ENCODE measurements at places on chromosomes 12 and 14.

DNA sequence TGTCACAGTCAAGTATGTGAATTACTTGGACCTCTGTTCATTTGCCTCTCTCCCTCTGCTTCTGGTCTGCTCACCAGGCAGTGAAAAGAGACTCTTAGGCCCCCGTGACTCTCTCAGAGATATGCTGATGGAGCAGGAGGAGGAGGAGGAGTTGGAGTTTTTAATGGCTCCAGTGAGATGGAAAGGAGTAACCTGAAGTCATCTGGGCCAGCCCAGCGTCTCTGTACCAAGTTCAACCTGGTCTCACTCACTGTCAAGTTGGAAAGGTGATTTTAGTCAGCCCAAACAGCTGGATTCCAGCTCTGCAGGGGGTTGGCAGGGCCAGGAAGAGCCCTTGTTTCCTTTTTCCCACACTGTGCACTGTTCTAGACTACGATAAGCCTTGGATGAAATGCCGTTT is 48.6 kb downstream of the SH2B3 start:
- DNase-seq = no peak

- no peak for DNase-seq
Observed at GRCh38 chr12:50925342-50925651, 27.0 kb upstream of the HIGD1C start.

DNA sequence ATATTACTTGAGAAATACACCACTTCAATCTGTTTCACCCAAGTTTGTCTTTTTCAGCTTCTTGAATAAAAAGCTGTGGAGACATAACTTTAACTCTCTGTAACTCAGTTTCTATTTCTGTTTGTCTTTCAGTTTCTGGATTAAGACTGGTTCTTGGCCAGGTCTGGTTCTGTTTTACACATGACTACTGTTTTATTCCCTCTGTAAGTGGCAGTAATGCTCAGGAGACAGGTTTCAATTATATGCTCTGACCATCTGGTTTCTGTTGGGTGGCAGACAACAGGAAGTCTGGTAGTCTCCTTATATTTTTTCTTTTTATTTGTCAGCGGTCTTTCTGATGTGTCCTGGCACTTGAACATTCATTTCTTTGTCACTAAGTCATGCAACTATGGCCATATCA is 102.9 kb downstream of the RPS29 start:
- DNase-seq = no peak

DNA sequence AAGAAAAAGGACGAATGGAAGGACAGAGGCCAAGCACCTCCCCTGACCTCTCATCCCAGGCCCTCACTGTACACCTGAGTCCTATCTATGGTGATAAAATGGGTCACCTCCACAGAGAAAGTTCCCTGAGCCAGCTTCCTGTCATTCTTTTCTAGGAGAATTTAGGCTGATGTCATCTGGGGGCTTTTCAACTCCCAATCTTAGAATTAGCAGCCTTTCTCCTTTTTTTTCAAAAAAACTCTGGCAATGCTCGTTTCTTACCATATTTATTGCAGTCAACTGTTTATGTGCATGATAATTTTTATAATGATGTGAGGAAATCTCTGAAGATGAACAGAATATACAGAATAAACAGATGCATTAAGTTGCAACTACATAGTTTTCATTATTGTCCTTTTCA is 177.6 kb downstream of the SNAPC1 start:
- DNase-seq = no peak

DNA sequence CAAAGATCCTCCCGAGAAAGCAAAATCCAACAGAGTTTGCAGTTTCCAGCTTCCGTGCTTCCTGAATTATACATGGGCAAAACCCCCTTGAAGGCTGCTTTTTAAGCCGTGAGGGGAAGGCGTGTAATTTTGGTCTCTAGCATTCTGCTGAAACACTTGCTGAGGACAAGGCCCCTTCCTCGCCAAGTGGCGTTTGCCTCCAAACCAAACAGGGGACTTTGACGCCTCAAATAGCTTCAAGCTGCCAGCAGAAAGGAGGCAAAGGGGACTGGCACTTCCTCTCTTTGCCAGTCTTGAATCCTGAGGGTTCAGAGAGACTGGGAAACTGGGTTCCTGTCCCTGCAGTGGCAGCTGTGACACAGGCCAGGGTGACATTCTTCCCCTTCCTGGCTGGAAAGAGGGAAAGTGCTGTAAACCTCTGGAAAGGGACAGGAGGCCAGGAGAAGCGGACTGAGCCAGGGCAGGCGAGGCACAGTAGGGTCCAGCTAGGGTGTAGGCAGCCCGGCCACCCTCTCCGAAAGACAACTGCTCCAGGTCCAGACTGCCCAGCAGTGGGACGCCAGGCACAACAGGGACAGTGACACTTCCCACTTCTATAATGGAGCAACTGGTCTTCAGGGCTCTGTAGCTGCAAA is 96.2 kb upstream of the MED13L start:
- DNase-seq = no peak

DNA sequence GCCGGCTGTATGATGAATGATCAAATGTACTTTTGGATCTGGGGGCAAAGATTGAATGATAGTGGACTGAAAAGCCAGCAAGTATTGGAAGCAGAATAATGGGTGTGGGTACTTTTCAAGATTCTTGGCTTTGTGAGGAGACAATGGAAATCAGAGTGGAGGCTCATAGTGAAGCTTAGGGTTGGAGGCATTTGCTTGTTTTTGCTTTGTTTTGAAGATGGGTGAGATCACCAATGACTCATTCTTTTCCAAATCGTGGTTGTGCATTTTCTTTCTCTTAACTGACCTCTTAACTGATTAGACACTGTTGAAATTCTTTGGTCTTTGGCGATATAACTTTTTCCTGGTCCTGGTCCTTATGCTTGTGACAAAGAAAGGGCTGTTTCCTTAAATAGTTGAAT is 54.4 kb downstream of the PELI2 start:
- no peak for DNase-seq

DNA sequence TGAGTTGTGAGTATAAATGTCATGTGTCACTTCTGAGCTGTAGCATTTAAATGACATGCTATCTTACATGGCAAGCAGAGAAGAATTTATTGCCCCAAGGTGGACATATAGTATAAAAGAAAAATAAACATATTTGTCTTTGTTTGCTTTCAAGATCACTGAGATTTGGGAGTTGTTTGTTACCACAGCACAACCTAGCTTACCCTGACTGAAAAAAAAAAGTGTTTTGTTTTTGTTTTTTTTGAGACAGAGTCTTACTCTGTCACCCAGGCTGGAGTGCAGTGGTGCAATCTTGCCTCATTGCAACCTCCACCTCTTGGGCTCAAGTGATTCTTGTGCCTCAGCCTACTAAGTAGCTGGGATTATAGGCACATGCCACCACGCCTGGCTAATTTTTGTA is 596.5 kb downstream of the MED13L start:
- DNase-seq = no peak

DNA sequence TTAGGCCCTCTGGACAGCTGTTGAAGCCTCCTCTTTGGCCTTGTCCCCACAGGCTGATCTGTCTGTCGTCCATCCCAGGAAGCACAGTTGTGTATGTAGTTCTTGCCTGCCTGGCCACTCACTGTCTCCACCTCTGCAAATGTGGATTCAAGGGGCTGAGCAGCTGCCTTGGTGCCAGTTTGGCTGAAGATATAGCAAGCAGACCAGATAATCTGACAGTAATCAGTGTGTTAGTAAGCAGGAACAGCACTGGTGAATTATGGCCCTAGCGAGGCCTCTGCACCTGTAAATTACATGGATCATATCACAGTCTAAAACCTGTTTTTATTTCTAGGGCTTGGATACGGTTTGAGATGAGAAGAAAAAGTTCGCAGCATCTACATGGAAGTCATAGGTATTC is 282.5 kb upstream of the NOS1 start:
- no peak for DNase-seq

DNA sequence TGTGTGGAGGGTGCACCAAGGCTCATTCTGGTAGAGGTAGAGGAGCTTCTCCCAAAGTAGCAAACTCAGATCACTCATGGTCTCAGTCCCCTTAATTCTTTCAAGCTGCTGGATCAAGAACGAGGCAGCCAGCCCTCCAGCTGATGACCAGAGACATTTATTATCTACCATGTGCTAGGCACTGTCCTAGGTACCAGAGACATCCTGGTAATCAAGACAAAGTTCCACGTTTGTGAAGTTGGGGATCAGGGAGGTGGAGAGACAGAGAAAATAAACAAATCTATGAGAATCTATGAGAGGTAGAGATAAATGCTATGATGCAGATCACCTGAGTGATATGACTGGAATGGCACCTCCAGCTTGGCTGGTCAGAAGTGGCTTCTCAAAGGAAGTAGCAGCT is 130.2 kb downstream of the CRADD start:
- DNase-seq = no peak

DNA sequence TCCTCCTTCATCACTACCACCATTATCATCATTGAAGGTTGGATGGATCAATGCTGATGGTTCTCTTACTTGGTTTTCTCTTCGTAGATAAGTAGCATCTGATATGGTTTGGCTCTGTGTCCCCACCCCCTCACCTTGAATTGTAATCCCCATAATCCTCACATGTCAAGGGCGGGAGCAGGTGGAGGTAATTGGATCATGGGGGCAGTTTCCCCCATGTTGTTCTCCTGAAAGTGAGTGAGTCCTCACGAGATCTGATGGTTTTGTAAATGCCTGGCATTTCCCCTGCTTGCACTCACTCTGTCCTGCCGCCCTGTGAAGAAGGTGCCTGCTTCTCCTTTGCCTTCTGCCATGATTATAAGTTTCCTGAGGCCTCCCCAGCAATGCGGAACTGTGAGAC is 172.4 kb upstream of the PWP1 start:
- no peak for DNase-seq

DNA sequence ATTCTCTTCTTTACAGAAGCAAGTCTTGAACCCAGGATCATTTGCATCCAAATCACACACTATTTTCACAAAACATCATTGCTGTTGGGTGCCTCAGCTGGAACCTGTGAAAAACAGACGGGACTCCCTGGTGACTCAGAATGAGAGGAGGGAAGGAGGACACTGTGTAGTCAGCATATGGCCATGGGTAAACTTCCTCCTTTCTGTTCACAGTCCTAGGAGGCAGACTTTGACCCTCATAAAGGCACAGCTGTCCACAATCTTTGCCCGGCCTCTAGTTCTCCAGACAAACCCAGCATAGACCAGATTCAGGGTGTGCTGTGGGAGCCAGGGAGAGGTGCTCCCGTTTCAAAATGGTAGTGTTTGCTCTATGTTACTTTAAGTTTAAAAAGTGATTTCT is 62.0 kb downstream of the DYRK2 start:
- no peak for DNase-seq

DNA sequence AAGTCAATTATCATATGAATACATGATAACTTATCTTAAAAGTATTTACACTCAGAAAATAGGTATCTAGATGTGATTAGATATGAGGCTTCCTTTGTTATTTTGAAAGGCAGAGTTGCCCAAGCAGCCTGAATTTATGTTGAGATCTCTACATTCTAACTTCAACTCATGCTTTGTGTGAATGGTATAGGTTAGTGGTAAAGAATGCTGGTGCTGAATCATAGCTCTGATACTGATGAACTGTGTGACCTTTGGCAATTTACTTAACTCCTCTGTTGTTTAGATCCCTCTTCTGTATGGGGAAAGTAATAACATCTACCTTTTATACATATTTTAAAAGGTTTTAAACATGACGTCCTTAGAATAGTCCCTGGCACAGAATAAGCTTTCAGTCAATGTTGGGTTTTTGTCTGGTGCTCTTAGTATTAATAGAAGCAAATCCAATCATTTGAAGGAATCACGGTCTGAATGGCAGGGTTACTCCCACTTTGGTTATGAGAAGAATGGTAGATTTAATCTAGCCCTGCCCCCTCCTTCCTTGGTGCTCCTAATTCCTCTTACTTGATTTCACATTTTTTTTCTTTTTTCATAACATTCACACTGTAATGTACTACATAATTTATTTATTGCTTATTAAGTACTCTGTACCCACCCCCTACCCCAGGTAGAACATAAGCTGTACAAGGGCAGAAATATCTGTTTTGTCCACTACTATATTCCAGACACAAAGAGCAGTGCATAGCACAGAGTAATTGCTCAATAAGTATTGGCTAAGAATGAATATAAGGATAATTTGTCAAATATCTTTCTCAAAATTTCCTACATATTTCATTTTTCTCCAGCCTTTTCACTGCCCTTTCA is 203.3 kb upstream of the KRR1 start:
- DNase-seq = no peak

DNA sequence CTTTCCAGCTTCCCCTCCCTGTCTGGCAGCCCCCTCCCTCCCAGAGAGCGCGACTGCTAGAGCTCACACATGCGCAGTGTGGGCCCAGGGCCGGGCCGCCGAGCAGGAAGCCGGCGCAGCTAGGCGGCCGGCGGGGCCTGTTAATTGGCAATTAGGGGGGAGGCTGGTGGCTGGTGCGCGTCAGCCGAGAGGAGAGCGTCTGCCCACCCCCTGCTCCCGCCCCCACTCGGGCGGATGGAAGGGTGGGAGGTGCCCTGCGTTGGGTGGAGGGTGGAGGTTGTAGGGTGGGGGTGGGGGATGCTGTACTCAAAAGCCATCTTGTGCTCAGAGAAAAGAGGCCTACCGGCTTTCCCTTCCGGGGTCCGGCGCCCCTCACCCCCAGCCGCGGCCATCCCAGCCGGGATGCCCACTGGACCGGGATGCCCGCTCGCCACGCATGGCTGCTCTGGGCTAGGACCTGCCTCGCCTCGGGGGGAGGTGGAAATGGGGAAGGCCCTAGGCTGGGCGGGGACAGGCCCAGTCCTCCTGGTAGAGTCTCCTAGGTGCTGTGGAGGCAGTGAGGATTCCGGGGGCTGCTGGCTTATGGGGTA is 9.2 kb downstream of the HOXC8 start:
- DNase-seq = no peak

GRCh38 chr14:81268016-81268416 is 47.3 kb upstream of the GTF2A1 start:
- no peak for DNase-seq

DNA sequence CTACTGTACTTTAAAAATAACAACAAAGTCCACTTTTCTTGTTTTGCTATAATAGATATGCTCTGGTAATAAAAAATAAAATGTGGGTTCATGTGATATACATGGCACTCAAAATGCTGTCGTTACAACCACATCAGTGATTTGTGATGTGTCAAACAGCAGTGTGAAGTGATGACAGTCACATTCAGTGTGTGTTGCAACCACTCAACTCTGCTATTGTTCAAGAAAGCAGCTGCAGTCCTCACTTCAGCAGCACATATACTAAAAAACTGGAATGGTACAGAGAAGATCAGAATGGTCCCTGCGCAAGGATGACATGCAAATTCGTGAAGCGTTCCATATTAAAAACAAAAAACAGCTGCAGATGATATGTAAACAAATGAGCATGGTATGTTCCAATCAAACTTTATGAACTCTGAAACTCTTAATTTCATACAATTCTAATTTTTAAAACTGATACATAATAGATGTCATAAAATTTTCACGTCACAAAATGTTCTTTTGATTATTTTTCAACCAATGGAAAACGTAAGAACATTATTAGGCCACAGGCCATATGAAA is 6.7 kb downstream of the TRMT5 start:
- DNase-seq = no peak

- DNase-seq = no peak
Observed at GRCh38 chr14:37422748-37423147, 172.3 kb downstream of the FOXA1 start.

- no peak for DNase-seq
Observed at GRCh38 chr14:106276326-106277267, 750.2 kb downstream of the TMEM121 start.

- no peak for DNase-seq
Observed at GRCh38 chr12:102197789-102198188, at the start of gene PMCH. TSS of gene PMCH (minus strand) at chr12:102197833. CDS start at chr12:102197770, 63 bp downstream.

Measured in GF-D8 (cell line).